NCI-H2029 (cell line): ENCODE measurements at places on chromosomes 12 and 14.

GRCh38 chr12:82438356-82438755 lies 80.0 kb downstream of the METTL25 start:
- DNase-seq, result no peak

GRCh38 chr12:92085736-92086040 lies 60.0 kb downstream of the BTG1 start:
- no peak for DNase-seq

DNA sequence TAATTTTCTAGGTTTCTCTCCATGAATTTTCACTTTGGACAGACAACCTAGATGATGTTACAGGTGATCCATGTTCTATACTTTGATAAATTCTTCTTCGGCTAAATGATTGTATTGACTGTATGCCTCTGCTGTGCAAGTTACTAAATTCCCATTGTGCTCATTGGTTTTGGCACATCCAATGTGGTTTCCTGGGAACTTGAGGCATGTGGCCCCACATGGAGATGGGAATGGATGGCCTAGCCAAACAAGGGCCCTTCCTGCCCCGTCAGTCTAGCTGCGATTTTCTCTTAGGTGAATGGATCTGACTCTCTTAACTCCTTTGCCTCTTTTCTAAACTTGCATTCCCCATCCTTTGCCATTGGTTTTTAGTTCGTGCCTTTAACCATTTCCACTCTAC lies 186.2 kb downstream of the PELI2 start:
- DNase-seq, result no peak

- no peak for DNase-seq
These were observed 27.0 kb downstream of the RHOF start for GRCh38 chr12:121766290-121767039.

- no peak for DNase-seq
These were observed 24.1 kb upstream of the PELI2 start for GRCh38 chr14:56094076-56094475.

DNA sequence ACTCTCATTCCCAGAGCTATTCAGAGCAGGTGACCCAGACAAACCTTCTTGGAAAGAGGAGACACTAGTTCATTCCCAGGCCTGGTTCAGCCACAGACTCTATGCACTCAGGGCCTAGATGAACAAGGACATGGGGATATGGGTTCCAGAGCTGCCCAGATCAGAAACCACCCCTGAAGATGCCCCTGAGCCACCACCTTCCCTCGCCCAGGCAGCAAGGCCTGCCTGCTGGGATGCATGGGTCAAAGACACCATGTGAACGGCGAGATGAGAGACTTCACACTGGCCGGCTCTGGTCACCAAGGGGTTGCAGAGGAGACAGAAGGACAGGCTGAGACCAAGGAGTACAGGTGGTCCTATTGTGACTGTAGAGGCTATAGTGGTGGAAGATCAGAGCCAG lies 4.1 kb downstream of the SERPINA12 start:
- DNase-seq, result no peak

- no peak for DNase-seq
These were observed 41.2 kb downstream of the TMEM132D start for GRCh38 chr12:129862561-129863175.

- no peak for DNase-seq
These were observed 2.6 kb downstream of the SOAT2 start for GRCh38 chr12:53105712-53106439.

- no peak for DNase-seq
These were observed 40.3 kb downstream of the SLC38A2 start for GRCh38 chr12:46332260-46332659.

DNA sequence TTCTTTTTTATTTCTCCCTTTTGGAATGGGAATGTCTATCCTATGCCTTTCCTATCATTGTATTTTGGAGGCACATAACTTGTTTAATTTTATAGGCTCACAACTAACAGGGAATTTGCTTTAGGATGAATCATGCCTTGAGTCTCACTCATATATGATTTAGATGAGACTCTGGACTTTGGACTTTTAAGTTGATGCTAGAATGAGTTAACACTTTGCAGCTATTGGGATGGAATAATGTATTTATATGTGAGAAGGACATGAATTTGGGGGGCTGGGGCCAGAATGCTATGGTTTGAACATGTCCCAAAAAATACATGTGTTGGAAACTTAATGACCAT lies 365.3 kb downstream of the ZFP36L1 start:
- no peak for DNase-seq

- no peak for DNase-seq
These were observed 159.8 kb downstream of the TGFB3 start for GRCh38 chr14:75821831-75822521.

- DNase-seq, result no peak
These were observed 7.0 kb downstream of the ISCA2 start for GRCh38 chr14:74500417-74501134.

- DNase-seq, result no peak
These were observed 40.5 kb downstream of the ATP6V1D start for GRCh38 chr14:67319142-67319541.

GRCh38 chr14:33150666-33151428 lies 212.2 kb downstream of the NPAS3 start:
- DNase-seq, result no peak

DNA sequence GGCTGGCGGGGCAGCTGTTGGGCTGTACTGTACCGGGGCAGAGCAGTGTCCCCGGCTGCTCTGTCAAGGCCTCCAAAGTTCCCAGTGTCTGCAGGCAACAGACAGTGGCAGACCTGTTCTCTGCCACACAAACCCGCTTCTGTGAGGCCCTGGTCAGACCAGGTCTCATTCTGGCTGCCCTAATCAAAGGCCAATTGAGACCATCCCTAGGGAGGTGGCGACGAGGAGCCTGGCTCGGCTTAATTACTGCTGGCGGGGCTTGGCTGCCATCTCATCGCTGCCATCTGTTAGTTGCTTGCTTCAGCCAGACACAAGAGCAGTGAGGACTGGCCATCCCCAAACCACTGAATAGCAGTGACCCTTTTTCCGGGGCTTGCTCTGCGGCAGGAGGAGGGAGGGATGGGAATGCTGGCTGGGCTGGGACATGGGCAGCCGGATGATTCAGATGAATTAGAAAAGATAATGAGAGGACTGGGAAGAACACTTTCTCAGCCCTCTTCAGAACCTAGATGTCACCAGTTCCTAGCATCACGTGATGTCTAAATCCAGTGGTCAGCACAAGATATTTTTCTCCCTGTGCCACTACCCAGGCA lies 24.5 kb downstream of the ERG28 start:
- no peak for DNase-seq

GRCh38 chr12:46318037-46318436 lies 49.2 kb upstream of the SLC38A1 start:
- DNase-seq, result no peak

GRCh38 chr14:90319634-90320541 lies 11.9 kb downstream of the NRDE2 start:
- DNase-seq, result no peak

DNA sequence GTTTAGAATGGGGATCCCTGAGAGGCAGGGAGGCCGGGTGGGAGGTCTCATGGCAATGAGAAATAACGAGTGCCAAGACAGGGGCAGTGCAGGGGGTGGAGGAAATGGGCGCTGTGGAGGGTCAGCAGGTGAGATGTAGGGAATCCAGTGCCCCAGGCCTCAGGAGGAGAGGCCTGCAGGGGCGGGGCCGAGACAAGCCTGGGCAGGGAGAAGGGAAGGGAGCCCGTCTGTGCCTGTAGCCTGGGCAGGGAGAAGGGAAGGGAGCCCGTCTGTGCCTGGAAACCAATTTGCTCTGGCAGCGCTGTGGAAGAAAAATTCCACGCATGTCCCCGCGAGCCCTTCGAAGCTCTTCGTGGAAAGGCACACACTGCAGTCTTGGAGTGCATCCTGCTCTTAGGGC lies 10.6 kb upstream of the NCOR2 start:
- no peak for DNase-seq

GRCh38 chr12:115638733-115639647 lies 638.5 kb downstream of the MED13L start:
- DNase-seq, result no peak

GRCh38 chr12:99110212-99110611 lies 465.1 kb downstream of the APAF1 start:
- DNase-seq, result no peak

DNA sequence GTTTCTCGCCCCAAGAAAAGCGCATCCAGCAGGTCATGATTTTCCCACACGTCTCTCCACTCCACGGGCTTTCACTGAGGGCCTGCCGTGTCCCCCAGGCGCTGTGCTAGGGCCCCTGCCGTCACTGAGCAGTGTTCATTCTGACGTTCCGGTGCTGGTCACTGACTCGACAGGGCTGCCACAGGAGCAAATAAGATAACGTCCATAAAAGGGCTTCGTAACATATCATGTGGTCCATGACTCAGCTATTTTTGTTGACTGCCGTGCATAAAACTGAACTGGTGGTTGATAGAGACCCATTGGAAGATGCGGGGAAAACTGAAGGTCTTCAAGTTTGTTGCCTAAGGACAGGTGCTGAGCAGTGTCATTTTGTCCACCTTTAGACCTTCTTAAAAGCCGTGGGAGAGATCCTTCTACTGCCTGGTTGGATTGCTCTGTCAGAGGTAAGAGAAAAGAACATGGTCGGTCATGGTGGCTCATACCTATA lies 46.3 kb downstream of the ADGRD1 start:
- DNase-seq, result no peak

DNA sequence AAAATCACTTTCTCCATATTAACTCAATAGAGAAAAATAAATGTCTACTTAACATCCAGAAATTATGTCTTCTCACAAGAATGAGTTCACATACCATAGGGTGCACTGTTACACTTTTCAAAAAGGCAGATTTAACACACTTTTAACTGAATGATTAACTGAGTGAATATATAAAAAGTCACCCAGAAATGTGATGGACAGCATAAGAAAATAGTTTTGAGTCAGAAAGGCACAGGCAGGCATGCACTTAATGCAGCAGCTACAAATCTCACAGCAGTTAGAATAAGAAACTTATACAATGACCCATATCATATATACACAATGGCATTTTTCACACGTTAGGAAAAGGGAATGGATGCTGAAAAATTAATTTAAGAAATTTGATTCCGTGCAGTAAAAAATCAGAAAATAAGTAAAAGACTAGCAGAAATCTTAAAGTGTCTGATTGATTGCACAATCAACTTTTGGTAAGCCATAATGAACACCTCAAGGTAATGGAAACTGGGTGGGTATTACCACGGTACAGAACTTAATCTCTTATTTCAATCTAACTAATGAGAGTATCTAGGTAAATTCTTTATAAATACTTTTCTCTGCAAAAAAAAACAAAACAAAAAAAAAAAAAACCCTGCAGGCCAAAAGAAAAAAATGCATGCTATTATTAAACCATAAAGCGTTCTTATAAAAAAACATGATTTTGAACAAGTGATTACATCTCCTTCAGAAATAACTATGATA lies 3.5 kb downstream of the MED13L start:
- DNase-seq, result no peak

DNA sequence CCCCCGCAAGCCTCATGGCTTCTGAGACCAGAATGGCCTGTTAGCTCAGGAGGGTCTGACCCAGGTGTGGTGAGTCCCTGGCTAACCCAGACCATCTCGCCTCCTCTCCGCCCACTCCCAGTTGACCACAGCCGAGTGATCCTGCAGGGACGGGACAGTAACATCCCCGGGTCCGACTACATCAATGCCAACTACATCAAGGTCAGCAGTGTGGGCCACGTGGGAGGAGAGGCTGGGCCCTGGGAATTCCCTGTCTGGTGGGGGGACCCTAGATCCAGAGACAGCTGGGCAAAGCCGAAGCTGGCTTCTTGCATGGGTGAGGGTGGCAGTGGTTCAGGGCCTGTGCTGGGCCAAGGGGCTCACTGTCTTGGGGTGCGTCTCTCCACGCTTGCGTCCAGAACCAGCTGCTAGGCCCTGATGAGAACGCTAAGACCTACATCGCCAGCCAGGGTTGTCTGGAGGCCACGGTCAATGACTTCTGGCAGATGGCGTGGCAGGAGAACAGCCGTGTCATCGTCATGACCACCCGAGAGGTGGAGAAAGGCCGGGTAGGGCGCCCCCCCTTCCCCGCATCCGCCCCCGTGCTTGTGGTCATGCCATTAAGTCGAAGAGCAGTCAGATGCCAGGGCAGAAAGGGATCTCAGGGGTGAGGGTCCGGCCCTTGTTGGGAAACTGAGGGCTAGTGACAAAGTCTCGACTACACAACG lies 5.0 kb downstream of the PTPN6 start:
- no peak for DNase-seq

DNA sequence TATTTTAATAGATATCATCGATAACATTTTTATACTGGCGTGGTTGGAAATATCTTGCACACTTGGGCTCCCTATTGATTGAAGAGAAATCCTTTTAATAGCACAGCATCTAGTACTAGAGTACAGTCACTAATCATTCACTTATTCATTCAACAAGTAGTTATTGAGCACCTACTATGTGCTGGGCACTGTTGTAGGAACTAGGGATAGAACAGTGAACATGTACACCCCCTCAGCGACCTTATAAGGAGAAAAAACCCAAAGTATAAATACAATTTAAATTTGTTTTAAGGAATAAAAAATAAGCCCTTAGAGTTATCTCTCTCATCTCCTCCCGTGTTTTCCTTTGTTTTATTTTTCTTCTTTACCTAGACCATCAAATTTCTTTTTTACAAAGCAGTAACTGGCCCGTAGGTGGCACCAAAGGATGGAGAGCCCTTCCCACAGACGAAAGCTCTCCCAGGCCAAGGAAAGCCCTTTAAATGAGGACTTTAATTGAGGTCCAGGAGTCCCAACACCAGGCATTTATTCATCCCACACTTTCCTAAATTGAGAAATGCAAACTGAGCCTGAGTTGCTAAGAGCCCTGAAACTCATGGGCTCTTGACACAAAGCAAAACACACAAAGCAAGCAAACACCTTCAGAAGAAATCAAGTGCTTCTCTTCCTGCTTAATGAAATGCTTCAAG lies 29.0 kb downstream of the PEBP1 start:
- no peak for DNase-seq

GRCh38 chr14:102516531-102517391 lies 7.2 kb upstream of the ANKRD9 start:
- no peak for DNase-seq

DNA sequence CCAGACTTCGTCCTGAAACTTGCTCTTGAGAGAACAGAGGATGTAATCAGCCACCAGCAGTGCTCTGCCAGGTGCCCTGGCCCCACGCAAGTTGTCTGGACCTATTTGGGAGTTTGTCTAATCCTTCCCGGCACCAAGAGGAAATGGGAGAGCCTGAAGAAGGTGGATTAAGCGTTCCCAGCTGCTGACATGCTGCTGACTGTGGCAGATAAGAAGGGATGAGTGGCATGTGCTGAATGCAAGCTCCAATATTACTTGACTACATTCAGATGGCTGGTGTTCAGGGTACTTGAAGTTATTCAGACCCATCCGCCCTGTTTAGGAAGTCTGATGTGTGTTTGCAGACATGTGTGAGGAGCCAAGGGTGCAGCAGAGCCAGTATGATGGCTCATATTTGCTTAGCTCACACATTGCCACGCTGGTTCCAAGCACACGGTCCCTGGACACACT lies 440.6 kb upstream of the CCDC196 start:
- peak; percentile 40 for DNase-seq

- no peak for DNase-seq
These were observed 13.9 kb downstream of the MFAP5 start for GRCh38 chr12:8648576-8649205.

- DNase-seq, result peak; percentile 96
These were observed 69.1 kb downstream of the TMEM260 start for GRCh38 chr14:56648508-56649301.

GRCh38 chr14:61636291-61636690 lies 59.0 kb upstream of the HIF1A start:
- DNase-seq, result no peak
